Right kidney (tissue), 9 donors: ENCODE measurements at places on chromosomes 2 and 18.

- no peak for DNase-seq
Measured at GRCh38 chr2:221850076-221850475, 278.0 kb upstream of the EPHA4 start.

DNA sequence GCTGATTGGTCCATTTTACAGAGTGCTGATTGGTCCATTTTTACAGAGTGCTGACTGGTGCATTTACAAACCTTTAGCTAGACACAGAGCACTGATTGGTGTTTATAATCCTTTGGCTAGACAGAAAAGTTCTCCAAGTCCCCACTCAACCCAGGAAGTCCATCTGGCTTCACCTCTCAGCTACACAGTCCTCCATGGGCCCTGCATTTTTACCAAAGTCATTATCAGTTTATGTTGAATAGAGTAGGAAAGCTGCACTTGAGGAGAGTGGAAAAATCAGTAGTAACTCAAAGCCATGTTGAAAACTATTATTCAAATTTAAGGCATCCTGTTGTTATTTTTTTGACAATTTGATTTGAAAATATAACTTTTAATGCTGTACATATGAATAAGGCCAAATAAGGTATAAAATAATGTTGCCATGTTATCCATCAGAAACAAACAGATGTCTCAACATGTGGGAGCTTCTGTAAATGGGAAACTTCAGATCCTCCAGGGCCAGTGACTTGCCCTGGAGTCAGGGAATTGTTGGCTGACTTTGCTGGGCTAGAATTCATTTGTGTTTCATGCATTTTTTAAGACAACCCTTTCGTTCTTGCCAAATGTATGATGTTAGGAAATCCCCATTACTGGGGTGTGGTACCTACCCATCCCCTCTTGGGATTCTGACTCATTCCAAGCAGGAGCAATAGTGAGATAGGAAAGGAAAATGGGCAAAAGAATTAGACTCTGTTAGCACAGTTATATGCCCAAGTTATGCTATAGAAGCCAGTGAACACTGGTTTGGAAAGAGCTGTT is 37.8 kb upstream of the CCDC195 start:
- DNase-seq: no peak

- no peak for DNase-seq
Measured at GRCh38 chr2:46334389-46335271, 37.4 kb downstream of the EPAS1 start.

DNA sequence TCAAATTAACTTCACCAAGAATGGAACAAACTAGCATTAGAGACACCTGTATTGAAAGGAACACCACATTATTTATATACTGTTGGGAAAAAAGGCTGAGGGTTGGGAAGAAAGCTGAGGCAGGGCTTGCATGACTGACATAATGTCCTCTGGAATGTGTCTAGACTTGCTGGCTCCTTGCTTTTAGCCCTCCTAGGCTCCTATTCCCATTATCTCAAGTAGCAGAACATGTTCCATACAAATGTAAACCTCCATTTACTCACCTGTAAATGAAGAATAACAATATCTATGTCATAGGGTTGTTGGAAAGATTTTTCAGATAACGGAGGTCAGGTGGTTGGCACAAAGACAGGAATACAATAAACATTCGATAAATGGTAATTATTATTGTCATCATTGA is 976 bp upstream of the ACADL start:
- DNase-seq: no peak

- DNase-seq: no peak
Measured at GRCh38 chr2:1632002-1632348, 112.3 kb downstream of the PXDN start.

DNA sequence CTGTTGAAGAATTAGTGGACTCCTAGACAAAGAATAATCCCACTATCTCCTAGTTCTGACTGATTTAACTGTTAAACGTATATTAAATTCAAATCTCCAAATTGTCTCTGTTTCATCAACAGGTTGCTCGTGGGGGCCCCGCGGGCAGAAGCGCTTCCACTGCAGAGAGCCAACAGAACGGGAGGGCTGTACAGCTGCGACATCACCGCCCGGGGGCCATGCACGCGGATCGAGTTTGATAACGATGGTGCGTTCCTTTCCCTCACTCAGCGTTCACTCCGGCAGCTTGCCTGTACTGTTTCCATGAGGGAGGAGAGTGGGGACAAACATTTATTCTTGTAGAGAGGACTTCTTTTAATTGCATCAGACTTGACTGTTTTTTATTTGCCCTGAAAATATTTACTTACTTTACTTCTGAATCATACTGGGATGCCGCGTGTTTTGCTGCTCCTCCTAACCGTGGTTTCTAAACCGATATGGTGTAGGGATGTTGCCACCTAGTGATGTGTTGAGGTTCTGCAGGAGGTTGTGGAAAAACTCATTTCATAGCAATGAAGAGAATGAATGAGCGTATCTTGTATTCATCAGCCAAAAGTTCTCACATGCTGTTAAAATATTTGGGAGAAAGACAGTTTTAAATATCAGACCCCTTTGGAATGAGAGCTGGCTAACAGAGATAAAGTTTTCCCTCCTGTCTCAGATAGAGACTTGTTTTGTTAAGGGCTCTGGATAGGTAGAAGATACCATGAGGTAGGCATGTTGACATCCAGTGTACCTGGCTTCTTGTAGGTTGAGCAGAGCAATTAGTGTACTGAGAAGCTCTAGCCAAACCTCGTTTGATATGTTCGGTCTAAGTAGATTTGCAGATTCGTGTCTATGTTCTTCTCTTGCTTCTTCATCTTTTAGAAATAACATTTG is 38.3 kb downstream of the ITGA6 start:
- peak; percentile 76 for DNase-seq

DNA sequence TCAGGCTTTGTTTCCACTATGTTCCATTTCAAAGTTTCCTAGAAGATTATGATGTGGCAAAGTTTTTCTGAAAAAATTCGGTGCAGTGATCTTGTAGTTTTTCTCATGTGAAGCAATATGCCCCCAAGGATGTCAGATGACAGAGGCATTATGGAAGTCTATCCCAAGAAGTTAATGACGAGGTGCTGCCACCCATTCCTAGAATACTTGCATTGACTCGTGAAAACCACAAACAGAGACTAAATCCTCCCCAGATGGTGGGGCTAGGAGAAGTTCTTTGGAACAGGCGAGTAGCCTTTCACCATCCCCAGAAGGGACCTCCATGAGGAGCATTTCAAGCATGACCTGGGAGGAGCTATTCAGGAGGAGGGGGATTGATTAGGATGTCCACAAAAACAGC is 40.2 kb upstream of the COPS8 start:
- no peak for DNase-seq

DNA sequence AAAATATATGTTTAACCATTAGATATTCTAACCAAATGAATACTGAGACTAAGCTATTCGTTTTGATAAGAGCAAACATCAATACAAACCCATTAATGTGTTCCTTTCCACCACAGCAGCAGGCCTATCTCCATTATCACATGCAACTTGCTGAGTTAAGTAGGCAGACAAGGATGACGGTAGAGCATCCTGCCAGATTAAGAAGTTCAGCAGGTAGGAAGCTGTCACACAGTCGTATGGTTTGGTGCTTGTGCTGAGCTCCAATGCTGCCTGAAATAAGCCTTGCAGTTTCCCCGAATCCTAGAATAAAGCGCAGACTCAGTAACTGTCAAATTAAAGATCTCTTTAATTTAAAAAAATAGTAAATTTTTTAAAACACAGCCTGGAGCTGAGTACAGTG is 39.6 kb downstream of the THADA start:
- DNase-seq: no peak

DNA sequence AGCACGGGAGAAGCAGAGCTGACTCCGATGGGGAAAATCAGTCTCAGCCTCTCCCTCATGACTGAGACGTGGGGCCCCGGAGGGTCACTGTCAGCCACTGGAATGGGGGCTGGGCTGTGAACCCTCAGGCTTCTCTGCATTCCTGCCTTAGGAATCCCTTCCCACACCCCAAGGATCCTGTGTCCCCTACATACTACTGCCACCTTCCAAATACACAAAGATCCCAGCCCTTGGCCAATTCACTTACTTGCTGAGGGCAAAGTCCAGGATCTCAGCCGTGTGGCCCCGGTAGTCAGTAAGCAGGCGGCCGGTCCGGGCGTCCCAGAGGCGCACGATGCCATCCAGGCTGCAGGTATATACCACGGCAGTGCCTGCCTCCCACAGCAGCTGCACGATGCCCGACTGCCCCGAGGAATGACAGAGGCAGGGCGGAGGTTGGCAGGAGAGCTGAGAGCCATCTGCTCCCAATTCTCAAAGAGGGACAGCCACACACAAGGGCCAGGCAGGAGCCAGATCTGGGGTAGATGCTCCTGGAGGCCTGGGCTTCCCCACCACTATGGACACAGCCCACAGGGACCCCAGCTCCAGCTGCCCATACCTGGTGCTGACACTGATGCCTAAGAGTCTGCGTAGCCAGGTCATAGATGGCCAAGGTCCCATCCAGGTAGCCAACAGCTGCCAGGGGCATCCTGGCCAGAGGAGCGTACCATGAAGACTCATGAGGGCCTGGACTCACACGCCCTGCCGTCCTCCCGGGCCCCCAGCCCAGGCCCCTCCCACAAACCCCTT is 4.2 kb downstream of the GPBAR1 start:
- DNase-seq: no peak

DNA sequence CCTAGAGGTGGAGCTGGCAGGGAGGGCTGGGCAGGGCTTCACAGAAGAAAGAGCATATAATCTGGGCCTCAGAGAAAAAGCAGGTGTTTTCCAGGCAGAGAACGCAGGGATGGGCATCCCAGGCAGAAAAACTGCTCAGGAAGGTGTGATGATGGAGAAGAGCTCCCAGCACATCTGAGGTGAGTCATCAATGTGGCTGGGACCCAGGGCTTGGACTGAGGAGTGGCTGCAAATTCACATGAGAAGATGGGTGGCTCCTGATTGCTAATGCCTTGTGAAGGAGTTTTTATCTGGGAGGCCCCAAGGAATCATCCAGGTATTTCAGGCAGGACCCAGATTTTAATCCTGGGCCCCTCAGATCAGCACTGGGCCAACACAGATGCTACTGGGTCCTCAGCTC is 10.2 kb downstream of the IL1F10 start:
- no peak for DNase-seq

GRCh38 chr2:172736424-172737174 is 954 bp downstream of the RAPGEF4 start:
- no peak for DNase-seq

- no peak for DNase-seq
Measured at GRCh38 chr2:37318401-37318800, 6.2 kb downstream of the PRKD3 start.

DNA sequence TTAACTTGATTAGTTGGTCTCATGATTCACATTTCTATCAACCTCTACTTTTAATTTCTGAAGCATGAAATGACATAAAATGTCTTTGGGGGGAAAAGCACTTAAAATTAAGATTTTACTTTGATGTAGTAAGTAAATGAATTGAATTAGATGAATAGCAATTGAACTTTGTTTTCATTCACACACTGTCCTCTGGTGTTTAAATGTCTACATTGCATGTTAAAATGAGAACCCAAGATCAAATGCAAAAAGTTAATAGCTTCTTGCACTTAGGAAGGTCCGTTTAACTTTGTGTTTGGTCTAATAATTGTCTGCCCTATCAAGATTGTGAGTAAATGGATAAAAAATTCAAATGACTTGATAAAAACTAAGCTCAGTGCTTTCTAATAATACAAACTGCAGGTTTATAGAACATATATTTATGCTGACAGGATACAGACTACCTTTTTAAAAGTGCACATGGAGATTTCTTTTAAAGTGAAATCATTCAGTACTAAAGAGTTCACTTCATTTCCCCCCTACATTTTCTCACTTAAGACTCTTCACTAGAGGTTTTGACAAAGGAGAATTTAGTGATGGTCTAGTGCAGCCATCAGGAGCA is 156.2 kb upstream of the NABP1 start:
- DNase-seq: no peak

DNA sequence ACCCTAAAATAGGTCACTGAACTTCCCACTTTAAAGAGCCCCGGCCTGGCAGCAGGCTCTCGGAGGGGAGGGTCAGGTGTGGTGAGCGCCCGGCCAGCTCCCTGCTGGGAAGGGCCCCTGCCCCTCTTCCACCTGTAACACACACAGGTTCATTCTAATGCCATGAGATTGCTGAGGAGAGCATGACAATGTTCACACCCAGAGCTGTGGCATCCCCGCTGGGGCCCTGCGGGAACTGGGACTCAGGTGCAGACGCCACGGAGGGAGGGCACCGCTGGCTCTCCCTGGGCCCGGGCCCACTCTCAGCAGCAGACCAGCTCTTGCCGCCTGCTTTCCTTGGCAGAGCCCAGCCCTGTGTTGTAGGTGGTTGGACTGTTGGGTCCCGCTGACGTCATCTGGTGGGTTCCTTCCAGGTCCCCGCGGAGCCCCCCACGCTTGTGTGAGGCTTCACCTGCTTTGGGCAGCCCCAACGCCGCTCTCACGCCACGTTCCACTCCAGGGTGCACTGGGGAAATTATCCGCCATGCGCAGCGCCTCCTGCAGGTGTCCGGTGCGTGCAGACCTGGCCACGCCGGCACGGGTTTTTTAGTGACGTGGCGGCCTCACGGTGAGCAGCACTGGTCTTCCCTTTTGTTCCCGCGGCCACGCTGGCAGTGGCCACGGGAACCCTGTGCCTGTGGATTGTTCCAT is 50.4 kb upstream of the KCNG2 start:
- no peak for DNase-seq

DNA sequence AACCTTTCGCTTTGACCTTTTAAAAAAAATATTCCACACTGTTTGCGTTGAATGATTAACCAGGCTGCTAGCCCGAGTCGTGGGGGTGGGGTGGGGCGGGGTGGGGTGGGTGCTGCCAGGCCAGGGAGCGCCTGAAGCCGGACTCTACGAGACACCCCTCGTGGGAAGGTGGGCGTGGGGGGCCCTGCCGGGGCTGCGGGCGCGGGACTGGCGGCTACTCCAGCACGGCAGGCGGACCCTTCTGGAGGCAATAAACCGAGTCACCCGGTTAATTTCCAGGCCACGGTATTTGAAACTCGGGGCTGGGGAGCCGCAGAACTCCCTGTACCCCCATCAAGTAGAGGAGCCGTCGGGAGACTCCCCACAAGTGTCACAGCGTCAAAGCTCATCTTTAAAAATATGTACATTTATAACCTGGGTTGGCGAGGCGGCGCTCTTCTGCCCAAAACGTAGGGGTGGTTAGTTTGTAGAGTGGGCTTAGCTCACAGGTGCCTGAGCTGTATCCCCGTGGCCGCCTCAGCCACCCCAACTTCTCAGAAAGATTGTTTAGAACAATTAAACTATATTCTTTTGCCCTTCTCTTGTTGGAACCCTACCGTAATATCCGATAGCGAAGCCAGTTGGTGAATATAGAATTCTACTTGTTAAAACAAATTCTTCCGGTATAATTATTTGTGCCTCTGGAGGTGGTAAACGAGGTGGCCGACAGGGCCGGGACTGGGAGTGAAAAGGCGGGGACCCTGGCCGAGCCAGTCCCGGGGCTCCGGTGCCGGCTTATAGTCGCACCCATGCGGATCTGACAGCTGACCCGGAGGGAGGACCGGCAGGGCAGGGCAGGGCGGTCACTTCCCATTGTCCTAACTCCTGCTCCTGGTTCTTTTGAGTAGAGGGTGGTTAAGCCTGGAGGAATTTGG is 1.4 kb downstream of the B3GNT2 start:
- DNase-seq: peak; percentile 48

DNA sequence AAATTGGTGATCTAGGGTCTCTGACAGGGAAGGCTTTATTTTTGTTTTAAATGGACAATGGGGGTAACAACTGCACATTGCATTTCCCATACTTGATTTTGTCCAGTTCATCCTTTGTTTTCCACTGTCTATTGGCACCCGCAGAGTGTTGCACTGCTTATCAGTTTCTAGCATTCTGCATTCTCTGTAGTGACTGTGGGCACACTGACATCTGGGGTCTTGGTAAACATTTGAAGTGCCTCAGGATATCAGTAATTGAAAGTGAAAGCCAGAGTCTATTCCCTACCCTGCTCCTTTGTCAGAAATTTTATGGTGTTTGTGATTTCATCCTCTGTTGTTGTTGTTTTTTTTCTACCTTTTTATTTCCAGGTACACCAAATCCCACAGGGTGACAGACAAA is 132.1 kb upstream of the EPC2 start:
- no peak for DNase-seq
